ENCODE measurements at places on chromosomes 4 and X. TPM values are rescaled to one million over a fixed set of nuclear protein-coding genes. Genes with fewer than 3 reads are reported as not detected.

C4orf51 gene
- not detected for polyA plus RNA-seq

FAM50A gene
- 90.4 TPM for polyA plus RNA-seq

CYLC1 gene
- polyA plus RNA-seq, result not detected

RRH gene
- polyA plus RNA-seq, result 1.2 TPM

TRMT44 gene
- polyA plus RNA-seq, result 20.6 TPM

GRIA3 gene
- 7.8 TPM for polyA plus RNA-seq

LAMTOR3 gene
- polyA plus RNA-seq, result 203 TPM

RAB40A gene
- 1.9 TPM for polyA plus RNA-seq

TRIM60 gene
- polyA plus RNA-seq, result not detected

Measured in neural cell (in vitro differentiated cells).